ENCODE measurements at places on chromosomes 6 and 20.
A peak's percentile ranks its signal among the peaks of the same experiment; 100 is the strongest.

DNA sequence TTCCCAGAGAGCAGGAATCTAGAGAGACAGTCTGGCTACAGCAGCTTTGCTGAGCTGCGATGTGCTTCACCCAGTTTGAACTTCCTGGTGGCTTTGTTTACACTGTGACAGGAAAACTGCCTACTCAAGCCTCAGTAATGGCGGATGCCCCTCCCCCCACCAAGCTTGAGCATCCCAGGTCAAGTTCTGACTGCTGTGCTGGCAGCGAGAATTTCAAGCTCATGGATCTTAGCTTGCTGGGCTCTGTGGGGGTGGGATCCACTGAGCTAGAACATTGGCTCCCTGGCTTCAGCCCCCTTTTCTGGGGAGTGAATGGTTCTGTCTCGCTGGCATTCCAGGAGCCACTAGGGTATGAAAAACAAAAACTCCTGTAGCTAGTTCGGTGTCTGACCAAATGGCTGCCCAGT, 91.0 kb upstream of the ESR1 start:
- DNase-seq, result no peak

GRCh38 chr20:43666376-43667328, at the start of gene MYBL2:
Gene MYBL2, plus strand, starts transcription at chr20:43667114. Its CDS starts 170 bp downstream, at chr20:43667284.
- peak; percentile 82 for DNase-seq

GRCh38 chr20:8464368-8464767, 332.3 kb downstream of the PLCB1 start:
- no peak for DNase-seq

GRCh38 chr6:4336084-4336483, 200.7 kb upstream of the ECI2 start:
- DNase-seq, result no peak

GRCh38 chr6:35065870-35066269, 75.3 kb downstream of the TCP11 start:
- DNase-seq, result no peak

DNA sequence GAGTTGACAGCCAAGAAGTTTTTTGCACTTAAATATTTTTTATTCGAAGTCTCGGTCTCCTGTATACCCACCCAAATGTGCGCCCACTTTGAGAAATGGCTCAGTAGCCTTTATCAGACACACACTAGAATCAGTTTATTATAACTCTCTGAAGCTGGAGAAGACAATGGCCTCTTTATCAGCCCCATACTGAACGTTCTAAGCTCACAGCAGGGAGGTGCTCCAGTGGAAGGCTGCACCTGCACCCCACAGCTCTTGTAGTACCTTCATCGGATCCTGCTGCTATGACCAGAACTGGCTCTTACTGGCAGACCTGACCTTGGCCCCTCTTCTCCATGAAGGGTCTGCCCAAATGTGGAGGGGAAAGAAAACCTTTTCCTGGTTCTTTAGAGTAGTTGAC, 165.0 kb upstream of the SCGN start:
- DNase-seq, result no peak

DNA sequence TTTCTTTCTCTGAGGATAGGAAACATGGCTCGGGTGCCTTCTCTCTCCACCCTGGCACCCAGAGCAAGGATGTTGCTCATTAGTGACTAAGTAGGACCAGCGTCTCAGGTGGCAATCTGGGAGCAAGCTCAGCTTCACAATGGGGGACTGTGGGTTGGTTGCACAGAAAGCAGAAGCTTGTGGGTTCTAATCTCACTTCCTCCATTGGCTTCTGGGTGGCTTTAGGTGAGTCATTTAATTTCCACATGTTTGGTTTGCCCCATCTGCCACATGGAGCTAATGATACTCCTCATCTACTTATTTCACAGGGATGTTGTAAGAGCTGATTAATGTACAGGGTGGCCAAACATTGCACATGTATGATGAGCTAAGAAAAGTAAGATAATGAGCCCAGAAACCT, 54.8 kb upstream of the AKIRIN2 start:
- DNase-seq, result peak; percentile 6

- no peak for DNase-seq
These were observed 70.9 kb downstream of the PACRG start for GRCh38 chr6:162798546-162799266.

GRCh38 chr6:104321301-104321700, 538.4 kb downstream of the HACE1 start:
- no peak for DNase-seq

- DNase-seq, result no peak
These were observed 91.4 kb downstream of the BFSP1 start for GRCh38 chr20:17439616-17440296.

DNA sequence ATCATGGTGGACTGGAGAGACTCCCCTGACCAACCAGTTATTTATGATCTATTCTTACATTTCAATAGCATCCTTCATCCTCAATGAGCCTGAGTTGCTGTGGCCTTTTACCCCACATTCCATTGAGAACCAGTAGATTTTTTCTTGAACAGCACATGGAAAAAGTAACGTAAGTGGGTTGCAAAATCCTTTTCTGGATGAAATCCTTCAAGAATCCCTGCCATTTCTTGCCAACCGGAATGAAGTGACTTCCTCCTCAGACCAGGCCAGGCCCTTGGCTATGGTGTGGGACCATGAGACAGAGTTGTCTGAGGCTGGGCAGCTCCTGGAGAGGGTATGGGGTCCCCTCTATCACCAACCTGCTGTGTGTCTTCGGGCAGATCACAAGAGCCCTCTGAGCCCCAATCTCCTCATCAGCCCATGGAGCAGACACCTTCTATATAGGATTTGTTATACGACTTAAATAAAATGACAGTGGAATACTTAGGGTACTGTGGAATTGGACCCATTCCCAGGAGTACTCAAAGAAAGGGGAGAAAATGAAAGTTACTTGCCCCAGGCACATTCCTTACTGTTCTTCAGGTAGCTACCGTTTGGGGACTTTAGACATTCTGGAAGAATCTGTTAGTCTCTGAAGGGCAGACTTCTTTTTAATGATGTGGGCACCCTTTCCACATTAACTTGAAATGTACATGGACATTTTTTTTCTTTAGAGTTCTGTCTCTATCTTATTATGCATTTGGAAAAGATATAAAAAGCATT, 10.9 kb downstream of the EYA2 start:
- DNase-seq, result no peak

- peak; percentile 11 for DNase-seq
These were observed 64.9 kb upstream of the PAX1 start for GRCh38 chr20:21640556-21640955.

- DNase-seq, result no peak
These were observed 16.2 kb downstream of the PM20D2 start for GRCh38 chr6:89162047-89162371.
